Omental fat pad (tissue), 4 donors: ENCODE measurements at places on chromosomes 7 and 10.

- no peak for DNase-seq
These were observed 44.6 kb downstream of the SLIT1 start for GRCh38 chr10:97140902-97141745.

DNA sequence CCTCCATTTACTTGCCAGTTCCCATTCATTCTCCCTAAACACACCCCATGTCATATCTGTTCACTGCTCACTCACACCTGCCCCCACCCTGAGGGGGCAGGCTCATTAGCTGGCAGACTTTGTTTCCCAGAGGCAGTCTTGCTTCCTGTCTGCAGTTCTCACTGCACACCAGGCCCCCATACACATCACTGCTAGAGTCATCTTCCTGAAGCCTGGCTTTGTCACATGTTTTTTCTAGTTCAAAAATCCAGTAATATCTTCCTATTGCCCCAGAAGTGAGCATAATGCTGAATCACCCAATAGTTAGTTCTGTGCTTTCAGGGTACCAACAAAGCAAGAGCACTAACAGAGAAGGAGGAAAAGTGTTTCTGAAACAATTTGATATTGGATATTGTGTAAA, 1.9 kb downstream of the LRRC72 start:
- no peak for DNase-seq

GRCh38 chr10:8726084-8726778, 671.7 kb downstream of the GATA3 start:
- DNase-seq: no peak

- DNase-seq: no peak
These were observed 58.2 kb downstream of the ABI1 start for GRCh38 chr10:26802527-26802926.

DNA sequence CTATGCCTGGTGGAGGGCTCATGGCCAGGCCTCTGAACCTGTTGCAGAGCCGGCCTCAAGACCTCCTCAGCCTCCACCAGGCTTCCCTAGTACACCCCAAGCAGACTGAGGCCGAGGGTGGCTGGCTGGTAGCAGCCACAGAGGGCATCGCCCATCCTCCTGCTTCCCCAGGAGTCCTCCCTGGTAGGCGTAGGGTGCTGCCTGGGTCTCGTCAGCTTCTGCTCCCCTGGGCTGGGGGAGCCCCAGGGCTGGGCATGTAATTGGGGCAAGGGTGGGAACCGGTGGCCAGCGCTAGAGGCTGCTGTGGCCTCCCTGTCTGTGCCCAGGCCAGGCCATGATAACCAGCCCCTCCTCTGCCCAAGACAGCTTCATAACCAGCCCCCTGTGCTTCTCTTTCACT, 32.6 kb downstream of the TBATA start:
- no peak for DNase-seq

GRCh38 chr10:26621889-26622711, 75.4 kb upstream of the PDSS1 start:
- no peak for DNase-seq

DNA sequence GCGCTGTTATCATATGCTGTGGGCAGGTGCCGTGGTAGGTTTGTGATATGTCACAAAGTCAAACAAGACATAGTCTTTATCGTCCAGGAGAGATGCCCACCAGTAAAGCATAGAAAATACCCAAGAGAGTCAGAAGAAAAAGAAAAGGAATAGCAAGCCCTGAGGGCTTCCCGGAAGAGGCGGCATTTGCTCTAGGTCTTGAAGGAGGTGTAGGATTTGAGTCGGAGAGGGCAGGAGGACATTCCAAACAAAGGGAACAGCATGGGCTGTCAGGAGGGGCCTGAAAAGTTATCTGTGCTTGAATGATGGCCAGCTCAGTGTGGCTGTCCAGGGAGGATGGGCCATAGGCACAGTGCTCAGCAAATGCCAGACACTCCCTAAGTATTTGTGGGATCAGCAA, 42.2 kb downstream of the COL13A1 start:
- no peak for DNase-seq

- DNase-seq: no peak
These were observed 51.4 kb downstream of the MICALL2 start for GRCh38 chr7:1407892-1408291.

GRCh38 chr7:31950091-31950755, 120.0 kb downstream of the PDE1C start:
- DNase-seq: no peak

GRCh38 chr7:94059746-94060145, 55.6 kb upstream of the BET1 start:
- DNase-seq: no peak

DNA sequence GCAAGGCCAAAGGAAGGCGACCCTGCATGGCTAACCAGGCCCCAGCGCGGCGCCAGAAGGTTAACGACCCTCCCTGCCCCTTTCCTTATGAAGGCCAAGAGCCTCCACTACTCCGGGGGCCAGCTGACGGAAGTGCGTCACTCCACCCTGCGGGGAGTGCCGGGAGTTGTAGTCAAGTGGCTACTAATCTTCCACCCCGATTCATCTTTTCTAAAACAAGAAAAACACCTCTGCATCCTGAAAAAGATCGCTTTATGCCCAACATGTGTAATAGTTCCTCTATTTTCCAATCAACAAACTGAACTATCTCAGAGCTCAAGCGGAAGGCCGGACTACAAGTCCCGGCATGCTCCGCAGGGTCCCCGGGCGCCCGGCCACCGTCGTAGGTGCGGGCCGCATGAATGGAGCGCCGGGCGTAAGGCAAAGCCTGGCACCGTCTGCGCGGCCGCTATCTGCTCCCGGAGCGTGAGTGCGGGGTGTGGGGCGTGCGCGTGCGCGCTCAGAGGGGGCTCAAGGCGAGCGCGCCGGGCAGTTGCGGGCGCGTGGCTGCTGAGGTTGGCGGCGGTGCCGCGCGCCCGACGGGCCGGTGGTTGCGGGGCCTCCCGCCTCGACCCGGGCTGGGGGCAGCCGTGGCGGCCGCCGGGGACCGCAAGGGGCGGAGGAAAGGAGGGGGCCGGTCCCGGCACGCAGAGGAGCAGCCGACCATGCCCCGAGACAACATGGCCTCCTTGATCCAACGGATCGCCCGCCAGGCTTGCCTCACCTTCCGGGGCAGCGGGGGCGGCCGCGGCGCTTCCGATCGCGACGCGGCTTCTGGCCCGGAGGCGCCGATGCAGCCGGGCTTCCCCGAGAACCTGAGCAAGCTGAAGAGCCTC, at the start of gene ADO:
TSS of gene ADO (plus strand) at position 365 of the 875 bp plus-strand sequence. CDS start at position 705, 340 bp downstream.
- DNase-seq: peak; percentile 37

DNA sequence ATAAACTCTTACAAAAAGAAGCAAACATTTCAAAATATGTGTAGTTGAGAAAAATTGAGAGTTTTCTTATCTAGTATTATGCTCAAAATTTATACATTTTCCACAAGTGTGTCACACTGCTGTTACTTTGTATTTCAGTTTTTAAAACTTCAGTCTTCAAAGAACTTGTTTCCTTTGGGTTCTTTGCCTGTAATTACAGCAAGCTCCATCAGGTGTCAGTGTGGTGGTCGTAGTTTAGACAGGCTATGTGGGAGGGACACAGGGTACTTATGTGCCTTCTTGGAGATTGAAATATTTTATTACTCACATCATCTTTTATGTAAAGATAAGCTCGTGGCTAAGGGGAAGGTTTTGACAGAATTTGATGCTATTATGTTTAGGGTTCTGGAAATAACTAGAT, 360.5 kb downstream of the FGFR2 start:
- DNase-seq: no peak

- DNase-seq: no peak
These were observed 18.1 kb downstream of the SHH start for GRCh38 chr7:155794196-155794595.

DNA sequence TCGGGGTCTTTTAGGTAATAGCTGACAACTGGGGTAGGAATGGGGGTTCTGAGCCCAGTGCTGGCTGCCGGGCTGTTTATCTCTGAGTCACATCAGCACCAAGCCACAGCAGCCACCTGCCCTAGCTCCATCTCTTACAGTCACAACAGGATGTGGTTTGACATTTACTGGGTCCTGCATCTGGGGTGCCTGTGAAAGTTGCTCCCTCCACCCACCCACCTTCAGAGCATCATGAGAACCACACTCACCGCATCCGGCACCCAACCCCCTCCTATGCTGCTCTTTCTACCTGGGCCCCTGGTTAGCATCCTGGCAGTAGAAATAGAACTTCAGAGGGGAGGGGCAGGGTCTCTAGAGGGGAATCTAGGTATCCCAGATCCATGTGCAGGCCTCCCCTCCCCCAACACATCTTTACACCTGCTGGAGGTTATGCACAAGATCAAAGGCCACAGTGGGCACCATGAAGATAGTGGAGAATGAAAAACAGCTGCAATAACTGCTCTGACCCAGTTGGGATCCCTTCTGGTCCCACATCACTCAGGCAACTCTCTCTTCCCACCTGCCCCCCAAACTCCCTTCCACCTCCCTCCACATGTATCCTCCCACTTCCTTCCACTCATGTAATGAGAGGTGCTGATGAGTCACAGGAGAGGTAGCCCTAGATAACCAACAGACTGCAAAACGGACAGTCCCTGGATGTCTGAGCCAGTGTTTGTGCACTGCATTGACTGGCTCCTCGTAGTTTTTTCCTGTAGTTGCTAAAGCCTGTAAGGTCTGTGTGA, 38.2 kb downstream of the PRSS2 start:
- no peak for DNase-seq

- no peak for DNase-seq
These were observed 17.0 kb upstream of the PCBD1 start for GRCh38 chr10:70905071-70906021.

DNA sequence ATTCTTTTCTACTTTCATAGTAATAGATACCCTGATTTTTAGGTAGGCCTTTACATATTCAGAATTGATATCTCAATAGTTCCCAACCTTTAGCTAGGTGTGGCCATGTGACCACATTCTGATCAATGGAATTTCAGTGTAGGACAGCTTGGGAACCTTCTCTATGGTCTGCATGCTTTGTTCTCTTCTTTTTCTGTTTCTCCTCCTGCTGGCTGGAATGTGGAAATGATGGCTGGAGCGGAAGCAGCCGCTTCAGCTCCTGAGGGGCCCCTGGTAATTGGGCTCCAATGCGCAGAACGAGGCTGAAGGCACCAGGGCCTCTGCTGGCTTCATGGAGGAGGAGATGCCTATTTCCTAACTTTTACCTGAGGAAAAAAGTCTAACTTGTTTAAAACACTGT, 152.6 kb downstream of the ZMYND11 start:
- no peak for DNase-seq

DNA sequence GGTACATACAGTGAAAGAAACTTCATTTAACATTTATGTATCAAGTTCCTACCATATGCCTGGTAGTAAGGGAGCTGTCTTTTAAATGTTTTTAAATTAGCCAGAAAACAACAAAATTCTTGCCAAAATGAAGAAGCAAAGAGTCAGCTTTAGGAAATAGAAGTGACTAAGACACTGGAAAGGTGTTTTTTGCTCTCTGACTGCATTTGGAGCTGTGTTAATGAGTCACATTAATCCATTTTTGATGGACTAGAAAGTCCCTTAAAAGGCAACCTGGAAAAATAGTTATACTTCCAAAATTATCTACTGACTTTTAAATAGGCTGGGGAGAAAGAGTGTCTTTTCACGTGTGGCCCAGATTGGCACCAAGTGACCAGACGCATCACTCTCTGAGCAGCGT, 3.9 kb upstream of the COL17A1 start:
- DNase-seq: no peak

- no peak for DNase-seq
These were observed 217.1 kb downstream of the GALNT17 start for GRCh38 chr7:71348821-71349681.

GRCh38 chr10:50614444-50615137, 9.2 kb downstream of the SGMS1 start:
- no peak for DNase-seq

DNA sequence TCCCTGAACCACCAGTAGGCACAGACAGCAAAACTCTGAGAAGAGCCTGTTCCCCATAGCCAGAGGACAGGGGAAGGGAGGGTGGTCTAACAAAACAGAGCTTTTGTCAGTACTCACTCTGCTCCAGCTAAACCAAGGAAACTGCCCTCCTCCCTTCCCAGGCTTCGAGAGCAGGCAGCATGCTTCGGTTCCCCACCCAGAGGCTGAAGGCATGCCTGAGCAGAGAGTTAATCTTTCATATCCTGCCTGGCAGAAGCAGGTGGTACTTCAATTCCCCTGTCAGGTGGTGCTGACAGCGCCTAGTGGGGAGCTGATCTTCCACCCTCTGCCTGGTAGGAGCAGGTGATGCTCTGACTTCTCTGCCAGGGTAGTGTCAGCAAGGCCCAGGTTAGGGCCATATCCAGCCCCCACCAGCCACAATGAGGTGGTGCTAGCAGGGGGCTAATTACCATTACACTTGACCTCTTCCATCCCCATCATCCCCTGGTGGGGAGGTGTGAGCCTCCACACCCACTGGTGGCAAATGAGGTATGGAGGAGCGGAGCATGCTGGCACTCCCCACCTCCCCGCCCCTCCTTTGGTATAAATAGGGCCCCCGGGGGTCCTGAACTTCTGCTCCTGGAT, 35.1 kb downstream of the SDK1 start:
- DNase-seq: no peak

DNA sequence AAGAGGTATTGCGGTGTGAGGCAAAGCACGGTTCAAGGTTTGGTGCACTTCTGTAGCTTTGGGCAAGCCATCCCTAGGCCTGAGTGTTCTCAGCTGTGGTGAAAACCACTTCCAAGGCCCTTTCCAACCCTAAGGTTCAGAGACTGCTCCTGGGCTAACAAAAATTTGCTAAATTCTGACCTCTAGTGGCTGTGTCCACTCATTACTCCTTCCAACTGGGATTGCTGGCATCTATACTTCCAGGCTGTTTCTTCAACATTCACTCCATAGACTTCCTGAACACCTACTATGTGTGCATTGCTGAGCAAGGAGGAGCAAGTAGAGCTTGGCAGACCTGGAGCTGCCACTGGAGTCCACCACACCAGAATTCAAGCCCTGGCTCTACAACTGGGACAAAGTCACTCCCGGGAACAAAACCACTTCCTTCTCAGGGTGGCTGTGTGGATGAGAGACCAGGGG, 29.3 kb upstream of the SH3PXD2A start:
- DNase-seq: no peak

GRCh38 chr10:102460836-102461186, 9.5 kb upstream of the C10orf95 start:
- no peak for DNase-seq

DNA sequence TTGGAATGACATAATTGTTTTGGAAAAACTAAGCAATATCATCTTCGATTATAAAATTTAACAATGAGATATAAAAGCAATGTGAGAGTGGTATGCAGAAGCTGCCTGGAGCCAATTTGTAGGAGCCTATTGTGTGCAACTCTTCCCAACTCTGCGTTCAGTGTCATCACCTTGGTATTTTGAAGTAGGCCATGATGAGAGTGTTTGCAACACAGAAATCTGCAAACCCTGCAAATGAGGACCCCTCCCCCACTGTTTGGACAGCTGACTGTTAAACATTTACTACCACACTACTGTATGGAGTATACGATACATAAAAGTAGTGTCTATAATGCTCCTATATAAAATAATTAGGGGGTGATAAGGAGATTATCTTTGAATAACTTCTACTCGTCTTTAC, 531.3 kb downstream of the ATRNL1 start:
- DNase-seq: no peak

- no peak for DNase-seq
These were observed 229.0 kb downstream of the STK31 start for GRCh38 chr7:23938937-23939552.
